ENCODE measurements at places on chromosomes 6 and 20.

- DNase-seq: no peak
These were observed 229.3 kb downstream of the TMEM242 start for GRCh38 chr6:157094038-157094437.

GRCh38 chr6:115839583-115840181 lies 221.0 kb downstream of the FRK start:
- no peak for DNase-seq

GRCh38 chr6:166496460-166496859 lies 90.0 kb downstream of the RAMACL start:
- no peak for DNase-seq

DNA sequence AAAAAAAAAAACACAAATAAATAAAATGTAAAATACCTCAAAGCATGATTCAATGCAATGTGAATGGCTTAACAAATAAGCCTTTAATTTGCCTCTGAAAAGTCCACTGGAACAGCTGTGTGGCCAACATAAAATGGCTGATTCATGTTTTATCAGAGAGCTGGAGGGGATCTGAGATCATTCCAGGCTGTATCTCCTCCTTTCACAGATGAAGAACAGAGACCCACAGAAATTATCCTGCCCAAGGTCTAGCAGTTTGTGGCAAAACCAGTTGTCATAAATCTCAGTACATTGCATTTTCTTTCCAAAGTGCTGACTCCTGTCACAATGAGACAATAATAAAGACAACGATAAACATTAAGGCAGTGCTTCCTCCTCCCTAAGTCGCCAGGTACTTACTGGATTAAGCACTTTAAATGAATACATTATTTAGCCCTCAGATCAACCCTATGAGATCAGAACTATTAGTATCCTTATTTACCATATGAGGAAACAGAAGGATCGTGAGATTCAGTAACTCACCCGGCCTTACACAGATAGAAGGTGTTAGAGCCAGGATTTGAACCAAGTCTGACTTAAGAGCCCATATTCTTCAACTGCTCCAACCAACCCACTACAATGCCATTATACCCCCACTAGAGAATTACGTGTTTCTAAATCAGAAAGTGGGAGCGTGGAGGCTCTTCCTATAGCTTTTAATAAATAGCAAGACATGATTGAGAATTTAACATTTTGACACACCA lies 118.3 kb downstream of the KIF13A start:
- no peak for DNase-seq

- DNase-seq: no peak
These were observed 156.0 kb upstream of the MLN start for GRCh38 chr6:33959661-33960344.

- DNase-seq: no peak
These were observed 2.9 kb downstream of the SDC4 start for GRCh38 chr20:45345104-45345936.

All from C1 segment of cervical spinal cord (tissue), 14 donors.